ENCODE measurements at places on chromosomes 7 and 10.

DNA sequence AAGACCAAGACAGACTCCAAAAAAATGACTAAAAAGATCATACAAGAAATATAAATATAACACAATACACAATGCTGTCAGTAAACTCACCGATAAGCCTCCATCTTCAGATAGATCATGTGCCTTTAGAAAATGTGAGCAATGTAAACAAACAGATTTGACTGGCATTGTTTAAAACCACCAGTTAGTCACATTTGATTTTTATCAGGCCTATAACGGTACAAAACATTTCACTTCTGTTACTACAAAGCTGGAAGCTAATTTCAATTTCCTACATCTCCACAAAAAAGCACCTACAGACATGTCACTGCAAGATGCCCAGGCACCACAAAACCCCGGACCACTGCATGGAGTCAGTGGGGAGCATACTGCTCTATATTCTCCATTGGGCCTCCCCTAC lies 18.9 kb downstream of the SGMS1 start:
- no peak for DNase-seq

DNA sequence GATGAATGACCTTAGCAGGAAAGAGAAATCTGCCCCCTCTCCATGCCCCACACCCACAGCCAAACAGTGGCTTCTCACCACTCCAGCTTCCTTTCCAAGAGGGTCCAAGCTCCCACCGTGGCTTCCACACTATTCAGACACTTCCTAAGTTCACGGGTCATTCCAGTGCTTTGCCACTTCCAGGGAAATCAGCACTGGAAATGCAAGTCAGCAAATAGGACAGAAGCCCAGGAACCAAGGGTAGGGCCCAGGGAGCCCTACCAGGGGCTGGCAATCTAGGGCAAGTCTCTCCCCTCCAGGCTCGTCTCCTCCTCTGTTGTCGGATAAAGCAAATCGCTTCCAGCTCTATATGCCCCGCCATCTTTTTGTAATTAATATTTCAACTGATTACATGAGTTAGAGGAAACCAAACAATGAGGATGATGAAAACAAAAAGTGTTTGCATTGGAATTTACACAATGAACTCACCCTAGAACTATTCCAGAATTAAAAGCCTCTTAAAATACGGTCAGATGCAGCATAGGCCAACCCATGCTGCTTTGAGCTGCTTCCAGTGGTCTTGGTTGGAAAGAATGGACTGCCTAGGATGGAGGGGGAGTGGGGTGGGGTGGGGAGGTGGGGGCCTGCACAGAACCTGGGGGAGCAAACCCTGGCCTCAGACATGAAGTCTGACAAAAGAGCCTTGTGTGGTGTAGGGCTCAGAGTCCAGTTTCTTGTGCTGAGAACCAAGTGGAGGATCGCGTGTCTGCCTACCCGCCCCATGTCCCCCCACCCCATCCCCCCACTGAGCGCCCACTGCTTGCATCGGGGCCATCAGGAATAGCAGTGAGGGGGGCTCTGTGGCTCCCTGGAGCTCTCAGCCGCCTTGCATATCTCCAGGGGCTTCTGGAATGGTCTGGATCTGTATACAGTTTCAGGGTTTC lies 74.6 kb upstream of the CPXM2 start:
- DNase-seq = peak; percentile 57

- DNase-seq = peak; percentile 91
Observed at GRCh38 chr7:145698526-145699262, 417.9 kb upstream of the CNTNAP2 start.

- peak; percentile 41 for DNase-seq
Observed at GRCh38 chr10:31876652-31877352, 51.8 kb downstream of the ARHGAP12 start.

DNA sequence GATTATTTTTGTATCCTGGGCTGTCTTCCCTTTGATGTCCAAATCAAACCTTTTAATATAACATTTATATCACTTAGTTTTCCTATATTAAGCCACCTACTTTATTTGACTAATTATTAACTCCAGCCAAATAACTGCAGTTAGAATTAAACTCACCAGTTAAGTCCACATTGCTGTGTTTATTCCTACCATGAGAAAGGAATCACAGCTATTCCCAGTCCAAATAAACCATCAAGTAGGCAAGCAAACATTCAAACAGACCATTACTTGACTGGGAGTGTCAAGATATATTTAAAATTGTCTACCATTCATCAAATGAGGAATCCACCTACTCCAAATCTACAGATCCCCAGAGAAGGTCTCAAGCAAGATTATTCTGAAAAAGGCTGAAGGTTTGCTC lies 22.4 kb downstream of the PDE1C start:
- DNase-seq = no peak

DNA sequence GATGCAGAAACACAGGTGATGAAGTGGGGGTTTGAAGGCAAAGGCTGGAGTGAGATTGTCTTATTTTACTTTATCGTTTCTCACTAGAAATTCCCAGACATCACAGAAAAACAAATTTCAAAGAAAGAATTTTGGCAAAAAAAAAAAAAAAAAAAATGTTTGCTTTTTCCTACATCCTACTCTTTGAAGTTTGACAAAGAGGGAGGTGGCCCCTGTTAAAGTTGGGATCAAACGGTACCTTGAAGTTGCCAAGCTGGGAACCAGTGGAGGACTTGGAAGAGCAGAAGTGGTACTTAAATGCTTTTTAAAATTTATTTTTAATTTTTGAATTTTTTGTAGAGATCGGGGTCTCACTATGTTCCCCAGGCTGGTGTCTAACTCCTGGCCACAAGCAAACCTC lies 63.9 kb upstream of the KIF5B start:
- no peak for DNase-seq

DNA sequence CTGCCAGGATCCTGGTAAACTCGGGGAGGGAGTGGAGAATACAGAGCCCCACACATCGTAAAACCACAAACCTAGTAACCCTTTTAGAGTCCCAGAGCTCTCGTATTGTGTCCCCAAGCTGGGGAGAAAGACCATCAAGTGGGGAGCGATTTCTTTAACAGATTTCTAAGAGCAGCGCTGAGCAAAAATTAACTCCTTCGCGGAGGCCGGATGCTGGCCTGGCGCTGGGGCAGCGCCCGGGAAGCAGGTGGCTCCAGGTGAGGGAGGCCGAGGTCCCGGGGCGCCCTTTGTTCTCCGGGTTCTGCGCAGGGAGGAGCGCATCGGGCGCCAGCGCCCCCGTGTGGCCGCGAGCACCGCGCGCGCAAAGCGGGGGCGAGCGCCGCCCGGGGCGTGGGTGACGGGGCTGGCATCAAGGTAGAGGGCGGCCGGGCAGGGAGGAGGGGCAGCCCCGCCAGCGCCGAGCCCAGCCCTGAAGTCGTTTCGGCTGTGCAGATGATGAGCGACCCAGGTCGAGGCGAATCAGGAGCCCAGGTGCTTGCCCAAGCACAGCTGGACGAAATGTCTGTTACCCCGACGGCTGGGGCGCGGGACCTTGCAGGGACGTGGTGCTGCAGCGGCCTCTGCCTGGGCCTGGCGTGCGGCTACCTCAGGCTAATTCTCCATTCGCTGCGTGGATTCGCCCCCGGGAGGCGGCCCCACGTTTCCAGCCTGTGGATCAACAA lies 10.4 kb upstream of the FGFR2 start:
- peak; percentile 16 for DNase-seq

DNA sequence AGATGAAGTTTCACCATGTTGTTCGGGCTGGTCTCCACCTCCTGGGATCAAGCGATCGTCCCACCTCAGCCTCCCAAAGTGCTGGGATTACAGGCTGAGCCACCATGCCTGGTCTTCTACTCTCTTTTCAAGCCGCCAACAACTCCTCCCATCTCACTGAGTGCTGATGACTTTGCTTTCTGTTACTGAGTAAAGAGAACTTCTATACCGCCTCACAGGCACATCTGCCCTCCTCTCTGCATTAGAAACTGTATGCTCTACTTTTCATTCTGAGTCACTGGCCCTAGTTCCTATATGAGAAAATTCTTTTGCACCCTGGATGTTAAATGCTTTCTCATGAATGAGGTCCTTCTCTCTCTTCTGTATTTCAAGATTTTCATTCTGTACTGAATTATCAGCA lies 2.2 kb upstream of the ZNF239 start:
- no peak for DNase-seq

DNA sequence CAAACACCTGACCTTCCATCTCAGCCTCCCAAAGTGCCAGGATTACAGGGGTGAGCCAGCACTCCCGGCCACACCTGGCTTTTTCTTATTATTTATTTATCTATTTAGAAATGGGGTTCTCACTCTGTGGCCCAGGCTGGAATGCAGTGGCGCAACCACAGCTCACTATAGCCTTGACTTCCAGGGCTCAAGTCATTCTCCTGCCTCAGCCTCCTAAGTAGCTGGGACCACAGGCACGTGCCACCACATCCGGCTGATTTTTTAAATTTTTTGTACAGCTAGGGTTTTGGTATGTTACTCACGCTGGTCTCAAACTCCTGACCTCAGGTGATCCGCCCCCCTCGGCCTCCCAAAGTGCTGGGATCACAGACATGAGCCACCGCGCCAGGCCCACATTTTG lies 56.9 kb upstream of the MYL10 start:
- peak; percentile 17 for DNase-seq

GRCh38 chr7:22252936-22253536 lies 103.9 kb downstream of the RAPGEF5 start:
- no peak for DNase-seq

- DNase-seq = peak; percentile 72
Observed at GRCh38 chr10:63166742-63167258, 33.7 kb downstream of the NRBF2 start.

GRCh38 chr10:2214092-2214491 lies 476.8 kb upstream of the ADARB2 start:
- no peak for DNase-seq

GRCh38 chr10:91048380-91048779 lies 127.5 kb upstream of the ANKRD1 start:
- DNase-seq = no peak

DNA sequence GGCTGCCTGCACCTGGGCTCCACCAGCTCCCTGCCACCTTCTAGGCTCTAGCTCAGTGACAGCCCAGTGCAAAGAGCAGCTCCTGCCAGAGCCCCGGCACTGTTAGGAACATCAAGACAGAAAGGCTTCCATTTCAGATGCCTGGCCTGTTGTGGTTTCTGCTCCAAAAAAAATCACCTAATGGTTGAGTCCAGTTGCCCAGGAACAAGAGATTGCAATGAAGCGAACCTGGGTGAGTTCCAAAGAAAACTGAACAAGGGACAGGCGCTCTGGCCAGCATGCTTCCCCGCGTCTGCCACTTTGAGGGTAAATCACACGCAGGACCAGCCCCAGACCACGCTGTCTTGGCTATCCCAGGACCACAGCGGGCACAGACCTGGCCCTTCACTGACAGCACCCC lies 47.0 kb upstream of the RASGEF1A start:
- DNase-seq = no peak

- DNase-seq = no peak
Observed at GRCh38 chr10:129740532-129741279, 223.4 kb downstream of the EBF3 start.

- no peak for DNase-seq
Observed at GRCh38 chr7:151197932-151198331, 10.9 kb upstream of the ASB10 start.

GRCh38 chr7:15485431-15485830 lies 76.4 kb downstream of the AGMO start:
- DNase-seq = no peak

DNA sequence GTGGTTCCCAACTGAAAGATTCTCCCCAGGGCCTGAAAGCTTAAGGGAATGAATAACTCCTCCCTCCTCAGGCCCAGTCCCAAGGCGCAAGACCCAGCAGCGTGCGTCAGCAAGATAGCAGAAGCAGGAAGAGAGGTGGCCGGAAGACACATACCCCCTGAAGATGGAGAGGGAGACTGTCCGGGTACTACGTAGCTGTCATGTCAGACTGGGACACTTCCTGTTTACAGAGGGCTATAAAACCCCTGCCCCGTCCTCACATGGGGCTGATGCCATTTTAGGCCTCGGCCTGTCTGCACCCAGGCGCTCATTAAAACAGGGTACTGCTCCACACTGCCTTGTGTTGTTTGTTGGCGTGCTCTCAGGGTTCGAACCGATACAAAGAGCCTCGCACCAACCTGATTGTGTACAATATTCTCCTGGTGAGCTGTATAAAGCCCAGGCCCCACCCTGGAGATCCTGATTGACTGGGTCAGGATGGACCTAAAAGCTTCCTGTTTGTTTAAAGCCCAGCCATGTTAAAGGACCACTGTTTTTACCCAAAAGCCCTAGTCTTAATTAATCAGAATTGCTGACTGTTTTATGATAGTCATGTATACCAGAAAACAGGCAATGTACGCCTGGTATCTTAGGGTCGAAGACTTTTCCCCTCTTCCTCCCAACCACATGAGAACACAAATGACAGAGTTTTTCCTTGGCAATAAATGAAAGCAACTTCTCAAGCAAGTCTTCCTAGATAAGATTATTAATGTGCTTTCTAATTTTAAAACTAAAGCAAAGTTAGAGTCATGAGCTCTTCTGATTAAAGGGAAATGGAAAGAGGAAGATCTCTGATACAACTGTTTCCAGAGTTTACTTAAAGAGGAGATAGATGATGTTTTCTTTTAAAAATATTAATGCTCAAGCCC lies 251.5 kb downstream of the DOCK4 start:
- no peak for DNase-seq

DNA sequence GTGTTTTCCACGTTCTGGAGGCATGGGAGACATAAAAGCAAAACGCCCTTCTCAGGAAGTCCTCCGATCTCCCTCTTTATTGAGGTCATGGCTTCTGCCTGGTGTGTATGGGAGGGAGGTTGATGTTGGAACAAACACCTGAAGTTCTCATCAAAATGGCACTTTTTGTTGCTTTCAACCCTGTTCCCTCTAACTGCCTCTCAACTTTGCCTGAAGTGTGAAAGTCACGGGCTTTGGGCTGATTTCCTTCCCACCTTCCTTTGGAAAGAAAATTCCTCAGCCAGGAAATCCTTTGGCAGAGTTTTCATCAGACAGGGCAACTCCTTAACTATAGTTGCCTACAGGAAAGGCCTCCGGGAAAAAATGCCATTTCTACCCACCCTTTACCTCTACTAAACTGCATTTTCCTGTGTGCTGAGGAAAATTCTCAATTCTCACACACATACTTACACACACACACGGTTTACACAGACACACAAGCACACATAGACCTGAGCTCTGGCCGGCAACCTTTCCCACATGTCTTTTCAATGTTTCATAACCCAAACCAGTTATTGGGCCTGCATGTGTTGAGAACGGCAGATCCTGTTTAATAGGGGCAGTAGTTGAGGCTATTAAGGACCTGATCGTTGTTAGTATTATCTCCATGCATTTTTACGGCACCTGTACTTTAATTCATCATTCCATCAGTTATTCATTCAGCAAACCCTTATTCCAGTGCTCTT lies 36.4 kb downstream of the CYP17A1 start:
- DNase-seq = no peak

- DNase-seq = no peak
Observed at GRCh38 chr7:83824214-83824613, 175.3 kb upstream of the SEMA3E start.

DNA sequence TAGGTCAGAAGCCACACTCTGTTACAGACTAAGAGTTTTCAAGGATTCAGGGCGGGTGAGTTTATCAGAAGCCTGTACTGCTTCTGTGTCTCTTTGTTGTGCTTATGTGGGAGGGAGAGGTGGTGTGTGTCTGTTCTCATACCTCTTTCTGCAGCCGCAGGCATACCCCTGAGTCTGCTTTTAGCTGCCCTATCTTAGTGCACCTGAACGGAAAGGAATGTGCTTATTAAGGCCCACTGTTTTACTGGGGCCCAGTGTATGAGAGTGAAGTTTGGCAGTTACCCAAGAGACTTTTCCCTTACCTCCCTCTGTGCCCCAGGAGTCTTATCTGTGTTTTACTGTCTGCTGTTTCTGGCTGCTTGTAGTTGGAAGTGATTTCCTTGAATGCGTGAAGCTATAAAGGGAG lies 104.3 kb downstream of the TYW1 start:
- no peak for DNase-seq

GRCh38 chr7:36653663-36654355 lies 70.5 kb downstream of the AOAH start:
- DNase-seq = no peak

Measured in fibroblast of skin of right quadriceps (primary cell).